ENCODE measurements at places on chromosomes 4 and X. TPM values are rescaled to one million over a fixed set of nuclear protein-coding genes. Genes with fewer than 3 reads are reported as not detected.

DNA sequence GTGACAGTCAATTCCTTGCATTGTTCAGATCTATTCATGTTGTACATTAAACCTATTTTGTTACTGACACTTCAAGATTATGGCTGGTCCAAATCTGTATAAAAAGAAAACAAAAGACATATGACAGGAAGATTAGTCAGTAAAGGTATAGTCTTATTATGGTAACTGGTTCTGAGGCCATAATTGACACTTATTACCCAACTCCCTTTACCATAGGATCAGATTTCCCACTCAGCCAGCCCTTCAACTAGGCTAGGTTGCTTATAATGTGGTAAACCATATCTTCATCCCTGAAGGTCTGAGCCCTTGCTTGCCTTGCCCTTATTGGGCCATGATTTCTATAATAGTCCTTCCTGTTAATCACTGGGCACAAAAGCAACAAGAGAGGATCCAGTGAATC lies 289.6 kb downstream of the CXXC4 start:
- DNase-seq: no peak

DNA sequence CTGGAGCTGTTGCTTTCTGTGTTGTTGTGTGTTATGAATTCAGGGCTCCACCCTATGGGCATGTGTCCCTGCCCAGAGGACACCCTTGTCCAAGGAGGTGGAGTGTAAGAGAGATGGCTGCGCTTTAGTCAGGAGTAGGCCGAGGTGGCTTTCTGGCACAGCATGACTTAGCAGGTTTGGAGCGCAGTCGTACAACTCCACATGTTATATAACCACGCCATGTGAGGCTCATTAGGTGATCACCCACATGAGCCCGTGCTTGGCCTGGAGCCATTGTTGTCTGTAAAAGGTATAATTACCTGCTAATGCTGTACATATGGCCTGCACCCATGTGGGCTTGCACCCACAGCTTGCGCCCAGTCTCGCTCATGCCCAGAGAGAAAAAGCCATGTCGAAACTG lies 15.8 kb upstream of the ANAPC4 start:
- no peak for DNase-seq

DNA sequence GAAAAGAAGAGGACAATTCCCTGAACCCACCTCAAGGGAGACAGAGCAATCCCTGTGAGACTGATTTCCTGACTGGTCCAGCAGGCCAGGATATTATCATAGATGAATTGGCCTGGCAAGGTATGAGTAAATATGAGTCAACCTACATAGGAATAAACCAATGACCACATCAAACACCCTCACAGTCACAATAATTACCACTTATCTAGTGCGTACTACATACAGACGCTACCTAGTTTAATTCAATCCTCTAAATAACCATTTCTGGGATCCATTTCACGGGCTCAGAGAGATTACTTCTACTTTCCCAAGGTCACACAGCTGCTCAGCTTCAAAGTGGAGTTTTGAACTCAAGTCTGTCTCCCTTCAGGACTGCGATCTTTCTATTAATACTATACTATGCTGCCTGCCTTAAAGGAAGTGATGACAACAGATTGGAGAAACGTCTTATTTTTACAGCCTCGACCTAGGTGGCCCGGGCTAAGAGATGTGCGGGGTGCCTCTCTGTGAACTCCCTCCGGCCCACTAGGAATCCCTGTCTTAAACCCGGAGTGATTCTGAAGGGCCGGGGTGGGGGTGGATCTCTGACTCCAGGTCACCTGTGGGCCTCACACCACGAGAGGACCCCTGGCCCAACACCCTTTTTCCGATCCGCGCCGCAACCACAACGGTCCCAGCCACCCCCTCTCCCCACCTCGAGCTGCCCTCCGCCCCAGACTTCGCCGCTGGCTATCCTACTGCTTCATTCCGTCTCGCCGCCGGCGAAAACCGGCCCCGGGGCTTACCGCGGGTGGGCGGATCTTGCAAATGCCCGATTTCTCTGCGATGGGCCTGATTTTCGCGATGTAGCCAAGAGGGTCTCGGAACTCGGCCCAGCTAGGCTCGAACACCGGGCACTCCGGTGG lies 800 bp downstream of the KDM5C start:
- no peak for DNase-seq

DNA sequence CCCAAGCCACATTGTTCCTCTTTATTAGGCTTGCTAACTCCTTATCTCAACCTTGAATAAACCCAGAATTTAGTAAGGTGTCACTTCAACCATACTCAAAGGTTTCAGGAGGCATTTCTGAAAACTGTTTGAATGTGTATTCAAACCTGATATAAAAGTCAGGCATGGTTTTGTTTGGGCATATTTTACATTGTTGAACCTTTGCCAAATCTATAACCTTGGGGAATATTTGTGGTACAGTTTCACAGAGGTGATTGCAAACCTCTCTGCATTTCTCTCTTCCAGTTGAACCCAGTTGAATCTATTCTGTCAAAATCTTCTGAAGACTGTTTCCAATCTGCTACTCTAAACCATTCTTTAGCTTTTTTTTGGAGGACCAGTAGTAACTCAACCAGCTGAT lies 409.0 kb downstream of the TECRL start:
- DNase-seq: no peak

DNA sequence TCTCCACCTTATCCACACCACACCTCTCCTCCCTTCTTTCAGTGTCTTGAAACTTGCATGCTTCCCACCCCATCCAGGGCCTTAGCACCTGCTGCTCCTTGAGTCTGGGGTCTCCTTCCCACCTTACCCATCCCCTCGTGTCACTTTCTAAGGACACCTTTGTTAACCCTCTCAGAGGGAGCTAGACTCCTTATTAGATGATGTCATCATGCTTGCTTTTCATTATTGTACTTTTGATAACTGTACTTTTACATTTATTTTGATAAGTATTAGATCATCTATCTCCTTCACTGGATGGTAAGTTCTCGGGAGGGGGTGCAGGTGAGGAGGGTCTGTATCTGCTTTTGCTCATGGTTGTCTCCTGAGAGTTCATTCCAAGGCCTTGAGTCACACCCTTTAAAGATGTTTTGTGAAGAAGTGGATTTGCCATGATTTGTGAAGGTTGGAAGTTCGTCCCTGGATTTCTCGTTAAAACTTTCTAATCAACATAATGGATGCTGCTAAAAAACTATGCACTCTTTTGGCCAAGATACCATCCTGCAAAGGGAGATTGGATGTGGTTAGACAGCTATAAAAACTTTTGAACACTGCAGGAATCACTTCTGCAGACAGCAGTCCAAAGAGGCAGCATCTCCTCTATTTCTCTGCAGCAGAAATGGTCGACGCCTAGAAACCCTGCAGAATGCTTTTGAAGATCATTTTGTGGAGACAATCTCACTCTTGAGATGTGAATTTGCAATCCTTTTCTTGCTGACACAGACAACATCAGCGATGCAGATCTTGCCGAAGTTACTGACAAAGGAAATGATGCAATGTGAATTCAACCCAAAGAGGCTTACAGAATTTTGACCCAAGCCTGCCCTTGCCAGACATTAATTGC lies 69.6 kb downstream of the ENPP6 start:
- DNase-seq: no peak

- DNase-seq: no peak
Measured at GRCh38 chr4:748461-748860, 42.8 kb downstream of the PCGF3 start.

GRCh38 chr4:38333219-38333618 lies 330.8 kb upstream of the KLF3 start:
- DNase-seq: no peak

- DNase-seq: no peak
Measured at GRCh38 chrX:132744470-132744869, 214.0 kb downstream of the HS6ST2 start.

DNA sequence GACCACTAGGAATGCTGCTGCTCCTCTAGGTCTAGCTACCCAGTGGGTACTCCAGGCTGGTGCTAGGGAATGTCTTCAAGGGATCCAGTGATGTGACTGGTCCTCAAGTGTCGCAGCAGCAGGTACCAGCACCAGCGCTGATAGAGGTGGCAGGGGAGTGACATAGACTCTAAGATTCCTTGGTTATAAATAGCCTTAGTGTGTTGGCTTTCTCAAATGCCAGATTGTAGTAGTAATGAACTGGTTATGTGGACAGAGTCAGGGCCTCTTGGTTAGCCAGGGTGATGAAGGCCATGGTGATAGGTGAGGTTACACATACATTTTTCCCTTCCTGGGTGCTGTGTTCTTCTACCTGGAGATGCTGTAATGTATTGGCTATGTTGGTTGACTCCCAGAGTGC lies 38.3 kb downstream of the DCLK2 start:
- DNase-seq: no peak

- DNase-seq: no peak
Measured at GRCh38 chr4:24952667-24953066, 39.8 kb upstream of the CCDC149 start.

GRCh38 chr4:12586242-12587006 lies 897.7 kb downstream of the RAB28 start:
- no peak for DNase-seq

- no peak for DNase-seq
Measured at GRCh38 chr4:103415801-103416200, 217.7 kb upstream of the CENPE start.

- no peak for DNase-seq
Measured at GRCh38 chr4:99722006-99722405, 64.4 kb upstream of the C4orf54 start.

GRCh38 chr4:81505004-81505598 lies 33.4 kb upstream of the RASGEF1B start:
- peak; percentile 53 for DNase-seq

- DNase-seq: no peak
Measured at GRCh38 chr4:8063974-8064563, 94.5 kb downstream of the ABLIM2 start.

GRCh38 chr4:141127884-141128283 lies 5.4 kb downstream of the RNF150 start:
- no peak for DNase-seq

GRCh38 chr4:76293772-76294171 lies 12.8 kb upstream of the STBD1 start:
- DNase-seq: no peak

DNA sequence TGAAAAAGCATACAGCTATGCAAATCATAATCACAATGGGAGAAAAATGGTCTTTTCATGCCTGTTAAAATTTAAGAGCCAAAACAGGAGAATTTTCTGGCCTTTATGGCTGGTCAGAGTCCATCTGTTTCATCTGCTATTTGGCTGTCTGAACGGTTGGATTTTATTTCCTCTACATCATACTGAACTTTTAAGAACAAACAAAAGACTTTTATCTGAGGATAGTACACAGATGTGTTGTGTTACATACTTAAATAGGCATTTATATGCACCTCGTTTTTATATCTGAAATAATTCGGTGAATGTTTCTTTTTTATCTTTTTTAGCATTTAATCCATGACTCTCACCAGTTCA lies 18.0 kb upstream of the WWC2 start:
- DNase-seq: no peak

GRCh38 chrX:94288972-94289371 lies 615.0 kb downstream of the FAM133A start:
- no peak for DNase-seq

GRCh38 chr4:62018537-62018936 lies 818.4 kb downstream of the ADGRL3 start:
- DNase-seq: no peak

GRCh38 chr4:113051361-113051760 lies 1.9 kb downstream of the ANK2 start:
- DNase-seq: no peak

DNA sequence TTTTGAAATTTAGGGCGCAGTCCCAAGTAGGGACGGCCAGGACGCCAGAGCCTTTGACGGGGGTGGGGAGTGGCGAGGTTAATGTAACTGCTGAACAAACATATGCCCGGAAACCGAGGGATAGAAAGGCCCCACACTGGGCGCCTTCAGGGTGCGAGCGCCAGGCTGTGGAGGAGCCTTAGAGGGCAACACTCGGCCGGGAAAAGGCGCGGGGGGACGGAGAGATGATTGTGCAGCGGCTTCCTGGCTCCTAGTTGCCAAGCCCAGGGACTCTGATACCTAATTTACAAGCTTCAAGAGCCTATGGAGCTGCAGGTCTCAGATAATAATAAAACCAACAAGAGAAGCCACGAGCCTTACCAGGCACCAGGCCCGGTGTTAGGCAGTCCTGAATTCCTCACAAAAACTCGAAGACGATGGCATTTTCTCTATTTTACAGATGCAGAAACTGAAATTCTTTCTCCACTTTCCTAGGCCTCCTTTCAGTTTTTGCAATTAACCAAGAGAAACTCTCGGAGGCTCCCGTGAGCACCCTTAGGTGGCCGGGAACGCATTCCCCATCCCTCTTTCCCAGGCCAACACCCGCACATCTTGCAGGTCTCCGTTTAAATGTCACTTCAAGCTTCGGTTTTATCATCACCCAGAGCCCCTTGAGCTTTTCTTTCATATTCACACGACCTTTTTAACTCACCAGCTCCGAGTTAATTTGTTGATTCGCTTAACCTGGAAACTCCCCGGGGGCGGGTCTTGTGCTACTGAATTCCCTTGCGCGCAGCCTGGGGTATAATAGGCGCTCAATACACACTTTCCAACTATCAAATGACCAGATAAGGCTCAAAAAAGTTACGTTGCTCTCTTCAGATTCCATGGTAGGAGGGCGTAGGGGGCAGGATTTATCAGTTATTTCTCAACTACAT lies 6.4 kb upstream of the GSX2 start:
- no peak for DNase-seq

GRK4 gene
- 2.4 TPM for total RNA-seq

IL15 gene
- 3.3 TPM for total RNA-seq

PRDM5 gene
- 0.58 TPM for total RNA-seq

SPINK2 gene
- total RNA-seq: 7.5 TPM

CTAG2 gene
- 17.1 TPM for total RNA-seq

CYLC1 gene
- not detected for total RNA-seq

NSG1 gene
- 39.7 TPM for total RNA-seq

FGF5 gene
- not detected for total RNA-seq

LRIT3 gene
- total RNA-seq: 0.17 TPM

Measured in activated naive CD8-positive, alpha-beta T cell treated with anti-CD3 and anti-CD28 coated beads, Interleukin-2, amount 10 ng/mL, durations not matched to agents 7 days and 5 days (primary cell).